ENCODE measurements at places on chromosomes 3 and 15.

GRCh38 chr3:71725271-71725991, at the start of gene EIF4E3:
Gene EIF4E3, minus strand, starts transcription at chr3:71725402. Its CDS starts 35 bp downstream, at chr3:71725367.
- peak; percentile 50 for DNase-seq

DNA sequence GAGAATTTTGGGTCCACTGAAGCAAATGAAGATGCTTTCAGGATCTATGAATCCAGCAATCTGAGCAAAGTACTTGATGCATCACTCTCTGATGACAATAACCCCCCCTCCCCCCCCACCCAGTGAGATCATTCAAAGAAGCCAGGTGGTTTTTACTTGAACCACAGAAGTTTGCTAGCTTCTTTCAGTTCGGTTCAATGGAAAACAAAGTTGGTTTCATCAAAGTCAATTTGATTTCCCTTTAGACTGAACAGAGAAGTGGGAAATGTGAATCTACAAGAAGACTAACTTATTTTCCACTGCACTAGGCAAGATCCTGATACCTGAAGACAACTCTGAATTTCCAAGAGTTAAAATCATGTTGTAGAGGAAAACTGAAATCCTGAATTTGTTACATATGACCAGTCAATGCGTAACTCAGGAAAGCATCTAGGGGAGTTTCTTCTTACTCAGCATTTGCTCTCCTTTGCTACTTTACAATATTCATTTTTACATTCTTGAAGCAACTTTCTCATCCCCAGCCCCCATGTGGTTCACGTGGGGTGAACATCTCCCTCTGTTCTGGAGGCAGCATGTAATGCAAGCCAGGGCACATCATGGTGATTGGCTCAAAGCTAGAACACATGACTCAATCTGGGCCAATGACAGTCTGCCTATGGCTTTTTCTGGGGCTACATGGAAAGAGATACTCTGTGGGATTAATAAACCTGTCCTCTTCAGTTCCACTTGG, 572.6 kb downstream of the FOXP1 start:
- DNase-seq: peak; percentile 29

DNA sequence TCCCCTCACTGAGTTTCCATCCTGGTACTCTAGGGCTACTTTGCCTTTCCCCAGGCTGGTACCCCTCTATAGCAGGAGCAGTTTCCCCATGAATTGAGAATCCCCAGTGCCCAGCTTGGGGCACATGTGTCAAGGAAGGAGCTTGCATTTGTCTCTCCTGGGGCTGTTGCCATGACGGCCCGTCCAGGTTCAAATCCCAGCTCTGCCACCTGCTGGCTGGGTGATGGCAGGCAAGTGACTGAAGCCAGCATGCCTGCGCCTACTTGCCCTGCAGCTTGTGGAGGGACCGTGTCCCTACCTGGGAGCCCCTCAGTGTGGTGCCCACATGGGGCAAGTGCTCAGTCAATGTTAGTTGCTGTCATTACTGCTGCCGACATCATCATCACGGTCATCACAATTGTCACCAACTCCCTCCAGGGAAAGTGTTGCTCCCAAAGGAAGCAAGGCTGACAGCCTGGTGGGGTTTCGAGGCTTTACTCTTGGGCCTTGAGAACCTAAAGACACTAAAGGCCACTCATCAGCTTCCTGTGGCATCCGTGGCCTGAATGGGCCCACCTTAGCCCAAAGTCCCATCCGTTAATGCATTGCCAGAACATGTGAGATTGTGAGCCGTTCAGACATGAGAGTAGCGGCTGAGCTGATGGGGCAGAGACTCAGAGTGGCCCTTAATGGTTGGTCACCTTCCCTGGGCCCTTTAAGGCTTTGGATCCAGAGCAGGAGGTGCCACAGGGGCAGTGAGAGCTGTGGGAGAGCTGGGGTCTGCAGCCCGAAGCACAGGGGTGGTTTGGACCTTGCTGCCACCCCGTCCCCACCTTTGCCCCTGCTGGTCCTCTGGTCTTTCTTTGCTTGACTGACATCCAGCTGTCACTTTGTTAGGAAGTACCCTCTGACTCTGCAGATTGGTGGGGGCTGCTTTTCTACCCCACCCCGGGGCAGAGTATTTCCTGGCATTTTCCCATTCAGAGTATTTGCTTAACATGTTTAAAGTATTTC, 144.4 kb downstream of the DNAJB8 start:
- peak; percentile 43 for DNase-seq

DNA sequence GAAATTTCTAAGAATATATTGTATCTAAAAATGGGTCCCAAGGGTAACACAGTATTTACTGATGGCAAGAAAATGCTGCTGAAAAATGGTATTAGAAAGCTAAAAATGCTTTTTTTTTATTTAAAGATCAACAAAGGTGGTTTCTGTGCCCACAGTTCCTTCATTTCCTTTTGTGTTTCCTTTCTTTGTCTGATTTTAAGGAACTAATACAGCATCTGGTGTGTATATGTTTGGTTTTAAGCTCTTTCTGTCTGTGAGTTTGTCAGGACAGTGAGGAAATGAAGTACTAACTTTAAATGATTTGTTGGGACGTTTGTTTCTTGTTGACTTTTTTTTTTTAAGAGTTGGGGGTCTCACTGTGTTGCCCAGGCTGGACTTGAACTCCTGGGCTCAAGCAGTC, 38.2 kb downstream of the RASA2 start:
- DNase-seq: no peak

DNA sequence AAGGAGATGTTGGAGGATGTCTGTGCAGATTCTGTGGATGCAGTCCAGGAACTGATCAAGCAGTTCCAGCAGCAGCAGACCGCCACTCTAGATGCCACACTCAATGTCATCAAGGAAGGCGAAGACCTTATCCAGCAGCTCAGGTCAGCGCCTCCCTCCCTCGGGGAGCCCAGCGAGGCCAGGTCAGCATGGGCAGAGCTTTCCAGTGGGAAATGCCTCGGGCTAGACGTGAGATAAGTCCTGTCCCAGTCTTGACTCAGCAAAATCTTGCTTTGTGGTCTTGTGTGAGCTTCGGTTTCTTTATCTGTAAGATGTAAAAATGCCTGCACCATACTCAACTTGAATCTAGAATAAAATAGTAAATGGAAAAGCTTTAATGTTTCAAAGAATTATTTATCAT, 335.1 kb upstream of the UMPS start:
- no peak for DNase-seq

DNA sequence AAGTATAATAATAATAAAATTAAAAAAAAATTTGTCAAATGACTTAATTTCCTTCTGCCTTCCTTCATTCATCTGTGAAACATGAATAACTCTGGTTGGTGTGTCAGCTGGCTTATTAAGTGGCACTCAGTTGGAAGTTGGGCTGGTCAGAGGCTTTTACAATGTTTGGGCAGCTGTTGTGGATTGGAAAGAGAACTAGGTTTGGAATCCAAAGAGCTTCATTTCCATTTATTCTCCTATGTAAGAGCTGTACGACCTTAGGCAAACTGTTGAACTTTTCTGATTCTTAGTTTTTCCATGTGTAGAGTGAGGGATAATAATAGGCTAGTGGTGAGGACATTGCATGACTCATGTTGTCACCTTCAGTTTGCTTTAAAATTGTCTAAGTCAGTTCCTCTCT, 606.7 kb downstream of the PDCD6IP start:
- no peak for DNase-seq

GRCh38 chr3:71486831-71487230, 96.7 kb downstream of the FOXP1 start:
- no peak for DNase-seq

DNA sequence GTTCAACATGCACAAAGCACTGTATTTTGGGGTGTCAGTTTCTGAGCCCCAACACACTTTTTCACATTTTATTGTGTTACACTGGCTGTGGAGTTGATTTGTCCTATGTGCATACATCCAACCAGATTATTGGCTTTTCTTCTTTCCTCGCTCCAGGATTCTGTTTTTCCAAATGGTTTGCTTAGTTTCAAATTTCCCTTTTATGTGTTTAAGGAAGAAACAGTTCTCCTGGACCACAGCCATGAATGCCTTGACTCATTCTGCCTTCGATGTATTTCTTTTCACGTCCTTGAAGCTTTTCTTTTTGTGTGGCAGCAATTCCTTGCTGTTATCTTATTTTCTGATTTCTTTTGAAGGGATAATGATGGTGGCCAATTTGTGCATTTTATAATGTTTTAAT, 53.8 kb downstream of the CACNA2D3 start:
- DNase-seq: no peak

DNA sequence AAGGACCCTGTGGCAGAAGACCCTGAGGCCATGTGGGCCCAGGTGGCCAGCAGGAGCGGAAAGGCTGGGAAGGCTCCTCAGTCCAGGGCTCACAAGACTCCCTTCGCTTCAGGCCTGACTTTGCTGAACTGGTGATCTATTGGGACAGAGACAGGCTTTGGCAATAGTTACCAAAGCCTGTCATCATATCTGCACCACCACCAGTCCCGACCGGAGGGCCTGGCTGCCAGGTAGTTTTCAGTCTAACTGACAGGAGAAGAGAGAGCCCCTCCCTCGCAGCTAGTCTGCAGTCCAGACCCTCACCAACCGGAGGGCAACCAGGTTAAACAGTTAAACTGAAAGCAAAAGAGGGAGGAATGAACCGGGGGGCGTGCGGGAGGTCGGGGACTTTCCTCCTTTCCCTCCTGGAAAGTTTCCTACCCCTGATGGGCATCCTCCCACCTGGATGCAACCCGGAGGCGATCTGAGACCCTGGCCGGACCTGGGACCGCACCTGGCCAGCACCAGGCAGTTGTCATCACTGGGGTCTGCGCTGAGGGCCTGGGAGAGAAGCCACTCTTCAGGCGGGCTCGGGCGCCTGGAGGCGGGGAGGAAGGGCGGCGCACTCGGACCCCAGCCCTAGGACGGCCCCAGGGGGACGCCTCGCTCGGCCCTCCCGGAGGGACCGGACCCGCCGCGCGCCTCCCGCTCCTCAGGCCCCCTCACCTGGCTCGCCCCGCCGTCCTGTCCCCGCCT, 435 bp downstream of the RAB27A start:
- peak; percentile 69 for DNase-seq

GRCh38 chr15:42411884-42412283, 52.6 kb downstream of the CAPN3 start:
- no peak for DNase-seq

- no peak for DNase-seq
Observed at GRCh38 chr3:39408493-39409372, 2.2 kb downstream of the RPSA start.

GRCh38 chr3:185758912-185759311, 65.9 kb downstream of the IGF2BP2 start:
- DNase-seq: no peak

DNA sequence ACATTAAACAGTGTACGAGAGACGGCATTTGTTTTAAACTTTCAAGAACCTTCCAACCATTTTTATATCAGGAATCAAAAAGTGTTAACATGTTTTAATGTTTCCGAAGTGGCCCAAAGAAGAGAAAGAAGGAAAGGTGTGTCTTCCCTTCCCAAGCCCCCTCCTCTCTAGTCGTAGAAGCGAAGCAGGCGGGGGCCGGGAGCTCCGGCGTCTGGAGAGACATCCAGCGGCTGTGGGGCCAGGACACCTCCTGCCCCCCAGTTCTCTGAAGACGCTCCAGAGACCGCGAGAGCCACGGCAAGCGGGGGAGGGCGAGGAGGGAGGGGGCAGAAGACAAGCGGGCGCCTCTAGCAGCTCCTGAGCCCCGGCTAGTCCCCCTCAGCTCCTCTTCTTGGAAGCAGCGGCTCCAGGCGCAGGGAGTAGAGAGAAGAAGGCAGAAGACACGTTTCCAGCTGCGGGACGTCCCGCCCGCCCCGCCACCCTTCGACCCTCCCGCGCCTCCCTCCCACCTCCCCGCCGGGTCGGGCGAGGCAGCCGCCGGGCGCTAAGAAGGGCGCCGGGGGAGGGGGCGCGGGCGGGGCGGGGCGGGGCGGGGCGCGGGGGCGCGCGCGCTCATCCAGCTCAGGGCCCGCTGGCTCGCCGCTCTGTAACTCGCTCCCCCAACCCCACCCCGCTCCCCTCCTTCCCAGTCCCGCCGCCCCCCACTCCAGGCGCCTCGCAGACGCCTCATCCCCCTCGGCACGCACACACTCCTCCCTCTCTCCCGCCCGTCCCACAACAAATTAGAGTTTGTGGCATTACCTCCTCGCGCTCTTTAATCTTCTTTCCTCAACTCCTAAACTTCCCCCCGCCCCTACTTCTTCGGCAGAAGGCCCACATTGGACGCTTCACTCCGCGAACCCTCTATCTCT, at the start of gene ZBTB20:
TSS of gene ZBTB20 (minus strand) at position 871 of the 911 bp plus-strand sequence.
- DNase-seq: peak; percentile 81

- peak; percentile 34 for DNase-seq
Observed at GRCh38 chr15:89197503-89197971, 23.8 kb downstream of the RLBP1 start.

- no peak for DNase-seq
Observed at GRCh38 chr3:85370341-85370740, 411.6 kb downstream of the CADM2 start.

GRCh38 chr3:151859905-151860304, 13.5 kb upstream of the SUCNR1 start:
- DNase-seq: peak; percentile 32

DNA sequence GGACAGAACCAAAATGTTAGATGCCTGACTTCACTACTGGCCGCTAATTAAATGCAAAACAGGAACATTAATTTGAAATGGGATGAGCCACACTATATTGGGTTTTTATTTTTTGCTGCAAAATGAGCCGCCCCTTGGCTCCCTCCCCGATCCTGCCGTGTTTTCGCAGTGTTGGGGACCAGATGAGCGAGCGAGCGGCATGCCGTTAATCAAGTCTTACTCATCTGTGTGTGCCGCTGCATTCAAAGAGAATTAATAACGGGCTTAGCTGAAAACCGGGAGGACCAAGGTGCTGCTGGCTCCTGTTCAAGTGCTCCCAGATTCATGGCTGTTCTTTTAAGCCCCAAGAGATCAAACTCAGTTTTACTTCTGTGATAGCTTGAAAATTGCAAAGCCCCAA, 20.0 kb downstream of the TAFA4 start:
- no peak for DNase-seq

- DNase-seq: peak; percentile 39
Observed at GRCh38 chr3:12986986-12987385, 86.2 kb downstream of the IQSEC1 start.

- no peak for DNase-seq
Observed at GRCh38 chr3:124362455-124362854, 367.8 kb upstream of the UMPS start.

- peak; percentile 18 for DNase-seq
Observed at GRCh38 chr15:29747837-29748417, 74.3 kb downstream of the TJP1 start.

DNA sequence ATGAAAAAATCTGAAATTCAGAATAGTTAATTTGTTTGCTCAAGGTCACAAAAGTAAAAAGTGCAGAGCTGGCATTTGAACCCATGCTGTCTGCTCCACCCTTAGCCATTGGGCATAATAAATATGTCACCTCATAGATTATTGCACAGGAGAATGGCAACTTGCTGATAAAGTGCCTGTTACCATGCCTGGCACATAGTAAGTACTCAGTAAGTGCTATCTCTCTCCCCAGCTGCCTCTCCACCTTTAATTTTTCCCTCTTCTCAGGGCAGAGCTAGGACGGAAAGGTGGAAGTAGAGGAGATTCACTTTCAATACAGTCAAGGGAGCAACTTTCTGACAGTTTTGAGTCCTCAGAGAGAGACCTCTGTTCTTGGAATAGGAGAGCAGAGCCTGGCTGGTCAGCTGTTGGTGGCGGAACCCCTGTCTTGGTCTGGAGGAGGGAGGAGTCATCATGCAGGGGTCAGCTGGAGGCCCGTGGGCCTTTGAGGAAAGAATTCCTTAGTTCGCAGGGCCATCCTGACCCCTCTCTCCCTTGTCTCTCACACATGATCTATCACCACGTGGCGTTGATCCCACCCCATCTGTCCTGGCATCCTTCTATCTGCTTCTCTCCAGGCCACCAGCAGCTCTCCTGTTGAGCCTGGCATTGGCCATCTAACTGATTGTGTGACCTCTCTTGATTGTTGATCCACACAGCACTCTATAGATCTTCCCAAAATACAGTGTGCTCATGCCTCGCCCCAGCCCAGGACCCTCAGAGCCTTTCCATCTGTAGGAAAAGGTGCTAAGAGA, 149.3 kb downstream of the RPLP1 start:
- peak; percentile 33 for DNase-seq
